ENCODE measurements at places on chromosomes 1 and 21.
A peak's percentile ranks its signal among the peaks of the same experiment; 100 is the strongest.

- DNase-seq: no peak
Observed at GRCh38 chr1:223419115-223419514, 25.9 kb downstream of the CCDC185 start.

- DNase-seq: no peak
Observed at GRCh38 chr1:8382608-8383505, 64.9 kb downstream of the SLC45A1 start.

DNA sequence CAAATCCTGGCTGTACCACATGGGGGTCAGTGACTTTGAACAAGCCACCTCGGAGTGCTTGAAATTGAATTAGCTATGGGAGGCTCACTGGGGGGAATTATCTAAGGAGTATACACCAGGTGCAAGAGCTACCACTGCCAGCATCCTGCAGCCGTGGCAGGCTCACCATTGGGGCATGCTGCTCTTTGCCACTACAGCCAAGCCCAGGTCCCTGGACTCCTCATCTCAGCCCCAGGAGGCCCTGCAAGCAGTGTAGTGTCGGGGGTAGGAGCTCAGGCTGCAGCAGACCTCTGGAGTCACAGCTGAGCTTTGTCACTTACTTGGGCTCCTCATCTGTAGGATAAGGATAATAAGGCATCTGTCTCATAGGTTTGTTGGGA lies 35.3 kb downstream of the ACOT11 start:
- no peak for DNase-seq

GRCh38 chr1:221230605-221231004 lies 351.4 kb downstream of the HLX start:
- DNase-seq: peak; percentile 62

- DNase-seq: peak; percentile 9
Observed at GRCh38 chr1:42210421-42211133, 46.0 kb upstream of the GUCA2A start.

DNA sequence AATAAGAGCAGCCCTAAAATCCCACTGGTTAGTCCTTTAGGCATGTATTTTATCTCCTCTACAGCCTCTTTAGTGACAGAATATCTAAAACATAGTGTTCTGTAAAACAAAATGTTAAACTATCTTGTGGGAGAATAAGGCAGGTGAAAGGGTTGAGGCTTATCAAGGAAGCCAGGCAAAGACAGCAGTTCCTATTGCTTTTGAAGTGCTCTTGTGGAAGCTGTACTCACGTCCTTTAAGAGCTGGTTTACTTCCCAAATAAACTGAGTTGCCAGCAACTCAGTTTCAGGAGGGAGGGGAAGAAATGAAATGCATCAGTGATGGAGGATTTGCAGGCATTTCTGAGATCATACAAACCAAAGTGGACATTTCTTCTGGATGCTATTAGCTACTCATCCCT lies 529.6 kb upstream of the ZRANB2 start:
- DNase-seq: no peak

- no peak for DNase-seq
Observed at GRCh38 chr1:106944721-106945120, 111.8 kb upstream of the PRMT6 start.

DNA sequence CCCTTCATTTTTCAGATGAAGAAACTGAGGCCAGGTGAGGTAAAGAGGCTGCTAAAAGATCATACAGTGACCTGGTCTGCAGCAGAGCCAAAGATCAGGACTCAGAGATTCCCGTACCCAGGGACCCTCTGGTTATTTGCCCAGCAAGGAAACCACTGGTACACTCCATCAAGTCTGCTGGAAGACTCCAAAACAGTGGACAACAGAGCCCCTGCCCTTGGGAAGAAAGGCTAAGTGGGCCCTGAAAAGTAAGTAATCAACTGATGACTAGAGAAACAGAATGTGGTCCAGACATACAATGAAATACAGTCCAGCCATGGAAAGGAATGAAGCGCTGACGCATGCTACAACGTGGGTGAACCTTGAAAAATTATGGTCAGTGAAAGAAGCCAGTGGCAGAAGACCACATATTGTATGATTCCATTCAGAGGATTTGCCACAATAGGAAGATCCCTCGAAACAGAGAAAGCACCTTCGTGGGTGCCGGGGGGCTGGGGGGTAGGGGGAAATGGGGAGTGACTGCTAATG lies 106.4 kb downstream of the ETS2 start:
- no peak for DNase-seq

DNA sequence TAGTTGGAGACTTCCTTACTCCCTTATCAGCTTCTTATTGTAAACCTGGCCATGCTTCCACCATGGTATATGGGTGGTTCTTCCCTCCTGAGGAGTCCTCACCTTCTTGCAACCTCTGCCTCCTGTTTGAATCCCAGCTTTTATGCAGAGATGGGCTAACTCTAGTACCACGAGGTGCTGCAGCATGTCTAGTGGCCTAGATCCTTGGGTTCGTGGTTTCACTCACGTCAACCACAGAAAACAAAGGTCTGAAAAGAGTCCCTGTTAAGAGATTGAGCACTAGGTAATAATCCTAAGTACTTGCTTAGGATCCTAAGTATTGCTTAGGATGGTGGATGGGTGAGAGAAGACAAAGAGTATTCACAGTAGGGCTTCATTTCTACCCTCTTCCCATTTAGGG lies 133.7 kb downstream of the FCRL5 start:
- DNase-seq: no peak

- DNase-seq: no peak
Observed at GRCh38 chr1:187942986-187943385, 1114.2 kb downstream of the PLA2G4A start.

GRCh38 chr21:45309987-45310381 lies 22.3 kb upstream of the POFUT2 start:
- no peak for DNase-seq

DNA sequence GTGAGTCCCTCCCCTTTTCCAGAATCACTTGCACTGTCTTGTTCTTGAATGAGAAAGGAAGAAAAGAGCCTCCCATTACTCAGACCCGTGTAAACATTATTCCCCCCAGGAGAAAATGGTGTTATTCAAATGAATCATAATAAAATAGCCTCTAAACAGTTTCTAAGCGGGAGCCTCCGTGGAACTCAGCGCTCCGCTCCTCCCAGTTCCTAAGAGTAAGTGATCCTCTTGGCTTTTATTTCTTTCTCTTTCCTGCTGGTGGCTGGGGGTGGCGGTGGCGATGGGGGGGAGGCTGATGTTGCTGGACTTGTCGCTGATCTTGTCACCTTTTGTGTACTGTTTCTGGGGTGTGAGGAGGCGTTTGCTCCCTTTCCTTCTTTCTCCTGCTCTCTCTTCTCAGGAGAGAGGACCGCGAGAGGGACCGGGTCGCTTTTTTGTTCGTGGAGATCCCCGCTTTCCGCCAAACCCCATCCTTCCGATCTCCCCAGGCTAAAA lies 781 bp downstream of the PROX1 start:
- DNase-seq: peak; percentile 5

DNA sequence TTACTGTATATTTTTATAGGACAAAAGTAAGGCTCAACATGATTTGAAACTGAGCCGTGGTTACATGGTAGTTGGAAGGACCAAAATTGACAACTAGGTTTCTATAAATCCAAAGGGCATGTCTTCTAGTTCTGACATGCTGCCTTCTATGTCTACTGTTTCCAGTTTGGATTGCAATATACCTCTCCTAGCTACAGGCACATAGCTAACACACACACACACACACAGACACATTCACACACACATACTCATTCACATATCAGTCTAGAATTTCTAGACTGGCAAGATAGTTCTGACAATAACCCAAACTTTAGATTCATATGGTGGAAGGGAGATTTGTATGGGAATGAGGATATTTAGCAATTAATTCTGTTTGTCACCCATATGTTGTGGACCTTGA lies 544.8 kb upstream of the CAMK1G start:
- no peak for DNase-seq

DNA sequence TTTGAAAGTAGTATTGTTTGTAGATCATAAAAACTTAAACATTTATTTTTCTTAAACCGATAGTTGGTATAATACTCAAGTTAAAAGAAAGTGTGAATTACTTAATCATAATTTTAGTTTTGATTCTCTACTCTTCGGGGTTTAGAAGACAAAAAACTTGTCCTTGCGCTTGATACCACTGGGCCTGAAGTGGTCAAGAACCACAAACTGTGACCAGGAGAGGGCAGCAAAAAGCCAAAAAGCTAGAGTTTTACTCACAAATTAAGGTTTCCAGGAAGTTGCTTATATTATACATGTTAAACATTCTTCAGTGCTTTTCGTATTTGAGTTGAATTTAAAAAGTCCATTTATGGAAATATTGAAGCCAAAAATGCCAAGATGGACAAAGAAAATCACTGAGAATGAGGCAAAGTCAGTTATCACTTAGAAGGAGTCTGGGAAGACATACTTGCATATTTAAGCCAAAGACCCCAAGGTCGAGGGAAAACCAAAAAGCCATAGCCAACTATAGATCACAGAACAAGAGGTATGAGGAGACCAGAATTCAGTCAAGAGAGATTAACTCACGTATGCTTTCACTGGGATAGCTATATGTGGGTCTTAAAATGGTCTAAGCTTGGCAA lies 34.2 kb downstream of the EFCAB7 start:
- DNase-seq: peak; percentile 25

- DNase-seq: no peak
Observed at GRCh38 chr1:225844236-225845061, 34.5 kb downstream of the EPHX1 start.

DNA sequence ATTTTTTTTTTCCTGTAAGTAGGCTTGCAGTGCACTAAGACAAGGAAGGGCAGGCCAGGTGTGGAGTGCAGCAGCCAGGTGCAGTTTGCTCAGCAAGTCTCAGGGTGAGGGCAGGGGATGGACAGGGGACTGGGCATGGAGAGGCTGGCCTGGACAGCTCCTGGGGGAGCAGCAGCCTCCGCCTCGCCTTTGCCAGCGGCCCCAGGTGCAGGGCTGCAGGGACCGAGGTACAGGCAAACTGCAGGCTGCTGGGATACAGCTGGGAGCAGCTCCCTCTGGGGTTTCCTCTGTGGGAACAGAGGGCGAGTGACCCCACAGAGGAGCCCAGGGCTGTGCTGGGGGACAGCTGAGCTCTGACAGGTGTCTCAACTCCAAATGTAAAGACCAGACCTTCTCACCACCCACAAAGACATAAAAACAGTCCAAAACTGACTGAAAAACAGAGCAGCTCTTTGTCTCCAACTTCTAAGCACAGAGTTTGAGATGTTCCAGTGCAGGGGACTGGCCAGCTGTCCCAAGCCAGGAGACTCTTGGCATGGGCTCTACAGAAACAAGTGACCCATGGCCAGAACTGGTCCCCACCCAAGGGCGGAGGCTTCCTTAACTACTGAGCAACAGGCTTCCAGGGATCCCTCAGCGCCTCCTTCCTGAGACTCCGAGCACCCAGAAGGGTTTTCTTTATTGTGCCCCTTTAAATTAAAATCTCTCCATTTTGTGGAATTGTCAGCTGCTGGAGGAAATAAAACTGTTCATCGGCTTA lies 27.7 kb upstream of the AJAP1 start:
- DNase-seq: no peak

GRCh38 chr1:155553349-155553748 lies 9.3 kb downstream of the ASH1L start:
- DNase-seq: no peak

GRCh38 chr1:230863449-230863848 lies 4.9 kb downstream of the C1orf198 start:
- no peak for DNase-seq

DNA sequence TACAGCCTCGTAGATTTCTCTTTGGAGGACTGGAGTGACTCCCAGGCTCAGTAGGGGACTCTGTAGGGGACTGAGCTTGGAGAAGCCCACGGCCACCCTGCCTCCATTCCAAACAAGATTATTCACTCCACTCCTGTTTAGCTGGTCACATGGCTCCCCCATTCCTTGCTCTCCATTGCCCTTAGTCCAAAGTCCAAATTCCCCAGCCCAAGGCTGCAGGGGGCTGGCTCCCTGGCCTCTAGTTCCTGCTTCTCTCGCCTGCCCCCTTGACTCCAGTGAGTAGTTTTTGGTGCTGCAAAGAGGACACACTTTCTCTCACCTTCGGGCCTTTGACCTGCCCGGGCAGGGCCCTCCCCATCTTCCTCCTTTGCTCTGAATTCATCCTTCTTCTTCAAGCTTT lies 403.3 kb downstream of the KIF26B start:
- no peak for DNase-seq

DNA sequence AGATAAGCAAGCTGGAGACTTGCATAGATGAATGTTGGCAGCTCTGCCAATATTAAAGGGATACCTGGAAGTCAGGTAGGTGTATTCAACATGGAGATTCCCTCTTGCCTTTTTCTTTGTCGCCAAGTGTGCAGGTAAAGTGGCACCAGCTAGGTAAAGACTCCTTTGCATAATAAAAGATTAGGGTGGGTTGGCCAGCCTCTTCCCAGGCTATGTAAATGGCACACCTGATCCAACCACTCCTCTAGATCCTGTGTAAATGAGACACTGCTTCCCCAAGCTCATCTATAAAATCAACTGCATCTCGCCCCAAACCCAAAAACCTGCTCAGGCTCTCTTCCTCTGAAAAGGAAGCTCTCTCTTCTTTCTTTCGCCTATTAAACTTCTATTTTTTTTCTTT lies 100.8 kb upstream of the DSCAM start:
- no peak for DNase-seq

DNA sequence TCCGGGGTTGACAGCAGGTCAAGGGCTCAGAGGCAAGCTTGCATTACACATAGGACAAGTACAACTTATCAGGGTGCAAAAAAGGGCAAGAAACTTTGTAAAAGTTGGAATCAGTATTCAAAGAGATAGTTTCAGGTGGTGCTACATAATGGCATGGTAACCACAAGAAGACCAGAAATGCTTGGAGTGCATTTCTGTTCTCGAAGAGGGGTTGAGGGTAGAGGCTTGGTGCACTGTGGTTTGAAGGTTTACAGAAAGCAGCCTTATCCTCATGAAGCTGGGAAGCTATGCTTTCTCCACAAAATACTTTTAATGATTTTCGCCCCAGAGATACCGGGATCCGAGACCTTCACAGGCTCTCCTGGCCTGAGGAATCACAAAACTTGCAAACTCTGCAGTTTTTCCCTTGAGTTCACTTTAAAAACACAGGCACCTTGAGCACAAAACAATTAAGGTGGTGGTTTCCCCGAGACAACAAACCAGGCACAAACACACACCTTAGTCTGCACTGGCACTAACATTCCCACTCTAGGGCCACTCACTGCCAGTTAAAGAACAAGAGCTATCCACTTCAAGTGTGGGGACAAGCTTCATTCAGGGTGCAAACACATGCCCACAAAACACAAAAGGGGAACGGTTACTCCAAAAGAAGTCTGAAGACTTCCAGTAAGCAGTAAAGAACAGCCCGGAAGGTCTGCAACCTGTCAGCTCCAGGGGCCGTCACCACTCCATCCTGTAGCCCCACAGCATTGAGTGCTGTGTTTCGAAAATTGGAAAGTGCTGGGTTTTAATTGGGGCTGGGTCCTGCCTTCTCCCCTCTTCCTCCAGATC lies 29.8 kb upstream of the NFIA start:
- DNase-seq: no peak

GRCh38 chr1:51484591-51484990 lies 34.5 kb downstream of the EPS15 start:
- DNase-seq: no peak

- DNase-seq: no peak
Observed at GRCh38 chr1:174166530-174167264, 7.4 kb downstream of the RABGAP1L start.

- no peak for DNase-seq
Observed at GRCh38 chr1:18931730-18932129, 24.7 kb downstream of the IFFO2 start.

GRCh38 chr1:72564749-72565148 lies 282.4 kb upstream of the NEGR1 start:
- no peak for DNase-seq

- DNase-seq: no peak
Observed at GRCh38 chr1:13762642-13763041, 62.7 kb downstream of the PRDM2 start.
